ENCODE measurements at places on chromosomes 7 and 10. TPM values are rescaled to one million over a fixed set of nuclear protein-coding genes. Genes with fewer than 3 reads are reported as not detected.

DNA sequence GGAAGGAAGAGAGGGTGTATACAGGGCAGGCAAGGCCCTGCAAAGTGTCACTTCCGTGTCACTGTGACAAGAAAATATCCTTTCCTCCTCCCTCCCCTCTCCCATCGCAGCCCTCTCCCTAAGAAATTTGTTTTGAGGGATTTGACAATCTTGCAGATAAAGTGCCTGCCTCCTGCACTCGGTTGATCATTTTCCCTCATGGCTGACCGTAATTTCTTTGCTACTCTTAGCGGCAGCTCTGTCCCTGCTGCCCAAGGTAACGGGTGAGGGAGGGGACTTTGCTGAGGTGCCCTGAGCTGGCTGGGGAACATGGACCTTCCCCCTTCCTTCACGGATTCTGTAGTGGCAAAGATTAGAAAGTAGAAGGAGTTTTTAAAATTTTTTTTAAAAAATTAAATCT lies 179.1 kb downstream of the TCF7L2 start:
- peak; percentile 22 for DNase-seq

- DNase-seq = peak; percentile 78
These were observed 44.4 kb upstream of the TOMM7 start for GRCh38 chr7:22867003-22867402.

DNA sequence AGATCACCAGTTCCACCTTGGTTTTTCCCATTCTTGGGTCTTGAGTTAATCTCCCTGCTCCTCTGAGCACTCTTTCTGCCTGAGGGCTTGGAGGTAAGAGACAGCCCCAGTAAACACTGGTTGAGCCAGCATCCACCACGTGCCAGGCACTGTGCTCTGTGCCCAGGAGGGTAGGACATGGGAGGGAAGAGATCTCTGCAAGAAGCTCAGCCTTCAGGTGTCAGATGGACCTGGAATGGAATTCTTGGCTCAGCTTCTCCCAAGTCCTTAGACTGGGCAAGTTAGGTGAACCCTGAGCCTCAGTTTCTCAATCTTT lies 2.5 kb downstream of the ZYX start:
- DNase-seq = no peak

NPTX2 gene
- polyA plus RNA-seq = 6.9 TPM

NOS3 gene
- polyA plus RNA-seq = 9.2 TPM
